ENCODE measurements at places on chromosomes 7 and 10. TPM values are rescaled to one million over a fixed set of nuclear protein-coding genes. Genes with fewer than 3 reads are reported as not detected.

The MBL2 gene
- total RNA-seq = not detected

DNA sequence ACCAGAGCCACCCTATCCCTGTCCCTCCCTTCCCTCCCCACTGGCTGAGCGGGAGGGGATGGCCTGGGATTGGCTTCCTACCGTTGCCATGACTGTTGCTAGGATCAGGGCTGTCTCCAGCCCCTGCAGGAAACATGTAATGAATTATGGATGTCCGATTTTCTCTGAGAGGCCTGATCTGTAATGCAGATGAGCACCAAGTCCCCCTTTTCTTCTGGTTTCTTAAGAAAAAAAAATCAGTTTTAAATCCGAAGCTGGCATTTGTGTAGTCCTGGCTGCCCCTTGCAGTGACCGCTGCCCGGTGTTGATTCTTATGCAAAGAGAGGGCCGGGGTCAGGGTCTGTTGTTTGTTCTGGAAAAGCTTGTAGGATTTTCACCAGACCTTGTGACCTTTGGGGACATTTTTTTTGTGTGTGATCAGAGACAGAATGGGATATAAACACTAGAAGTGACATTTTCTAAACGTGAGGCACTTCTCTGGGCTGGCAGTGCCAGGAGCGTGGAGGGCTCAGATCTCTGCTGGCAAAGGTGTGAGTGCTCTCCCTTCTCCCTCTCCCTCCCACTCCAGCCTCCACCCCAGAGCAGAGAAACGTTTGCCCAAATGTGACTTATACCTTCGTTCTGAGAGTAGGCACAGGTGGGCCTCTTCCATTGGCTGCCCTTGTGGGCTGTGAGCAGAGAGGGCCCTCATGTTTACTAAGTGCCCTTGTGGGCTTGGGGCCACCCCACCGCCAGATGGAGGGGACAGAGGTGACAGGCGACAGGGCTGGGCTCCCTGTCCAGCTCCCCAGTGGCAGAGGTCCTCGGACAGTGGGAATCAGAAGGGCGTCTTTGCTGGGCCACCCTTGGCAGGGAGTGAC, 127.5 kb downstream of the DNAJB6 start:
- no peak for DNase-seq
- peaks cover 17% of the 10 kb centered on the region for H3K4me1 ChIP-seq
- no peak overlapping the region for H3K4me3 ChIP-seq
- H3K27me3 ChIP-seq = peaks cover 52% of the 10 kb centered on the region
- H3K27ac ChIP-seq = no peak overlapping the region
- H3K36me3 ChIP-seq = no peaks in the 10 kb centered on the region

DNA sequence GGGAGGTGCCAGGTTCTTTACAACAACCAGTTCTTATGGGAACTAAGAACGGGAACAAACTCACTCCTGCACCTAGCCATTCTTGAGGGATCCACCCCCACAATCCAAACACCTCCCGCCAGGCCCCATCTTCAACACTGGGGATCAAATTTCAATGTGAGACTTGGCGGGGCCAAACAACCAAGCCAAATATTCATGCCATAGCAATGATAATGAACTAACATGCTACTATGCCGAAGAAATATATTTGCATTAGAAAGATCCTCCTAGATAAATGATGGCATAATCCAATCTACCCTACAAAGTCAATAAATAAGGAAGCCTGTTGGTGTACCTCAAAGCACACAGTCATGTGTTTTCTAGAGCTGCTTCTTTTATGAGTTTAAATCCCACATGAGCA, 57.6 kb downstream of the CCDC71L start:
- H3K27ac ChIP-seq = no peak overlapping the region
- H3K4me1 ChIP-seq = no peaks in the 10 kb centered on the region
- H3K27me3 ChIP-seq = no peaks in the 10 kb centered on the region
- no peak for DNase-seq

The CXCL12 gene
- total RNA-seq = not detected

The SHOC2 gene
- 33.5 TPM for total RNA-seq

DNA sequence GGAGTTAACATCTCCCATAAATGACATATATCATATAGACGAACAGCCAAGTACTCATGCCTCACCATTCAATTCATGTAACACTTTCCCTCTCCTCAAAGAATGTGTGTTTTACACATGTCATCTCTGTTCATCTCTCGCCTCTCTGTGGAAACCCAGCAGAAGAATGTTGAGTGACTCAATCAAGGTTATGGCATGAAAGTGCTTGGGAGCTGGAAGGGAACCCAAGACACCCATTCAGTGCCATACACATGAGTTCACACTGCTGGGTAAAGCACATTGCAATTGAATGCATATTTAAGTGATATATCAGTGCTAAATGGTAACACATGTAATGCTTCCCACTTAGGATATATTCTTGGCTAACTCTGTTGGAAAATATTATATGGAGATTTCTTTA, 322.9 kb downstream of the PTEN start:
- H3K4me1 ChIP-seq = no peaks in the 10 kb centered on the region
- DNase-seq = no peak
- no peaks in the 10 kb centered on the region for H3K36me3 ChIP-seq
- no peak overlapping the region for H3K4me3 ChIP-seq

GRCh38 chr10:124622866-124623536, 121.2 kb downstream of the FAM53B start:
- no peak overlapping the region for H3K27ac ChIP-seq
- H3K36me3 ChIP-seq = no peaks in the 10 kb centered on the region
- H3K4me3 ChIP-seq = no peak overlapping the region
- DNase-seq = no peak

DNA sequence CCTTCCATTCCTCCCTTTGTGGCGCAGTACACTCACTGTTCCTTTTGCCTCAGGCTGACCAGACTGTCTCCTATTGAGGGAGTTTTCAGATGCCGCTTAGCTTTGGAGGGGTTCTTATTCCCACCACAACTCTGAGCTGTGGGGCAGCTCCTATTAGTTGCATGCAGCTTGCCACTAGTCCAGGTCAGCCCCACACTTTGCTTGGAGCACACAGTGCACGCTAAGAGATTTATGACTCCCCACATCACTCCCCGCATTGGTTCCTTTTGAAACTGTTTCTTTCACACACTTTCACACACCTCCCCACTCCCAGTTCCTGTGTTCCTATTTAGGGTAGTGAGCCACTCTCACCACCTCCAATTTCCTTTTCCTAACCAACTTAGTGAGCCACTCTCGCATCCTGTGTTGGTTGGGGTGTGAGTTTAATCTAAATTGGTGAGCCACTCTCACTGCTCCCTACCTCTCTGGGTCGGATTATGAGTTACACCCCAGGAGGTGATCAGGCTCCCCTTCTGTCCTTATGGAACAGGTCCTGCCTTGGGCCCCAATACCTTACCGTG, 10.4 kb upstream of the ZNF485 start:
- no peak overlapping the region for H3K27ac ChIP-seq
- no peaks in the 10 kb centered on the region for H3K27me3 ChIP-seq
- no peak for DNase-seq
- H3K4me3 ChIP-seq = peak overlapping the region; percentile 61
- H3K36me3 ChIP-seq = no peaks in the 10 kb centered on the region
- peaks cover 19% of the 10 kb centered on the region for H3K4me1 ChIP-seq

The MRLN gene
- total RNA-seq = not detected

- H3K36me3 ChIP-seq = no peaks in the 10 kb centered on the region
- no peaks in the 10 kb centered on the region for H3K4me1 ChIP-seq
- no peaks in the 10 kb centered on the region for H3K27me3 ChIP-seq
- H3K4me3 ChIP-seq = no peak overlapping the region
These were observed 6.5 kb upstream of the SNX10 start for GRCh38 chr7:26284995-26285632.

DNA sequence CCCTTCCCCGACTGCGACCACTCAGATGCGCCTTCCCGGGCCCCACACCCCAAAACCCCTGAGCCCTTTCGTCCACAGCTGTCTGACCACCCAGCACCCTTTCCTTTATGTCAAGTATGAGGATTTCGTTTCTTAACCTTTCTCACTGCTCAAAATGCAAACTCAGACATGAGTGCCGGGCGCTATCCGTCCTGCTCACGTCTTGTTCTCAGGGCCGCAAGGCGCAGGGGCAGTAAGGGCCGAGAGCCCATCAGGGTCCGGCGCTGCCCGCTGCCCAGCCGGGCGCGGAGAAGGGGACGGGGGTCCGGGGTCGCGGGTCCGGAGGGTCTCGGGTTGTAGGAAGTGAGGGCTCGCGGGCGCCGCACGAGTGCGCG, 670 bp upstream of the RBM33 start:
- peaks cover 19% of the 10 kb centered on the region for H3K4me1 ChIP-seq
- peak overlapping the region; percentile 83 for H3K4me3 ChIP-seq
- DNase-seq = no peak
- H3K27me3 ChIP-seq = no peaks in the 10 kb centered on the region

DNA sequence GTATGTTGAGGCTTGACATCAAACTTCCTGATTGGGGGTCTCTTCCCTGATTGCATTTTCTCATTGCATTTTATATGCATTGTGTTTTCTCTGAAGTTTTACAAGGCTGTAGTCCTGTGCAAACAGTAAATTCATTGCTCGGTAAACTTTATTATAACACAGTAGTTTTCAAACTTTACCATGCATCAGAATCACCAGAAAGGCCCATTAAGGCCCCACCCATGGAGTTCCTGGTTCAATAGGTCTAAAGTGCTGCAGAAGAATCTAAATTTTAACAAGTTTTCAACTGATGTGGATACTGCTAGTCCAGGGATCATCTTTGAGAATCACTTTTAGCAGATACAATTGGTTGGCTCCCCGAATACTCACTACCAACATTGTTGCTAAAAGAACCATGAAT, 634.7 kb upstream of the LRRTM3 start:
- no peaks in the 10 kb centered on the region for H3K27me3 ChIP-seq
- no peaks in the 10 kb centered on the region for H3K36me3 ChIP-seq
- H3K27ac ChIP-seq = no peak overlapping the region
- H3K4me3 ChIP-seq = no peak overlapping the region

- DNase-seq = no peak
- no peaks in the 10 kb centered on the region for H3K27me3 ChIP-seq
- no peak overlapping the region for H3K4me3 ChIP-seq
- H3K27ac ChIP-seq = no peak overlapping the region
These were observed 155.6 kb upstream of the AGR3 start for GRCh38 chr7:17037356-17037755.

- no peak overlapping the region for H3K27ac ChIP-seq
- no peaks in the 10 kb centered on the region for H3K27me3 ChIP-seq
- no peaks in the 10 kb centered on the region for H3K36me3 ChIP-seq
- DNase-seq = no peak
These were observed 282.8 kb downstream of the GPR158 start for GRCh38 chr10:25457552-25457951.

The DRGX gene
- not detected for total RNA-seq

The AVL9 gene
- 86.1 TPM for total RNA-seq

DNA sequence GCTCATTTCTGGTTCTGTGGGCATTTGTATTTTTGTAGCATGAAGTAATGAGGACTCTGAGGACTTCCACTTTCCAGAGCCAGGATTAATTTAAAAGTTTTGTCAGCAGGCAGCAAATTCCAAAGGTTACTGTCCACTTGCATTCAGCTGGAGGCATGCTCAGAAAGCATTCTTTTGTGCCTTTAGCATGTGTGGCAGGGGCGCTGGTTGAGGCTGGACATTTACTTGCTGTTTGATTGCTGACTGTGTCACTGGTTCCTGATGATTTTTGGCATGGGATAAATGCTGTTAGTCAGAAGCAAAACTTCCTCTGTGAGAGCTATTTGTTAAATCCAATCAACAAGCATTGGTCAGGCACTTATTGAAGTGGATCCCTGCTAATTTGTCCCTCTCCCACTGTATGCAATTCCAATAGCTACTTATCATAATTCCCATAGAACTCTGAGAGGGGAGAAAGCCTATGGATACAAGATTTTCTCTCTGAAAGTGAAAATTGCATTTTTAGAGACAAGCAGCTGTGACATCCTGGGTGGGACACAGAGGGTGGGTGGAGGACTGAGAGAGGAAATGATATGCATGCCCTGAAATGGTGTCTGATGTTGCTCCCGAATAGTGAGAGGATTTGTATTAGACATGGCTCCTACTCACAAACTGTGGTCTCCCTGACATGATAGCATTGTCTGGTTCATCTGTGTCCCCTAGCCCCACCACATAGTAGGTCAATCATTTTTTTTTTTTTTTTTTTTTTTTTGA, 161.2 kb upstream of the WDR11 start:
- no peak overlapping the region for H3K4me3 ChIP-seq
- no peaks in the 10 kb centered on the region for H3K4me1 ChIP-seq
- H3K27ac ChIP-seq = no peak overlapping the region
- no peaks in the 10 kb centered on the region for H3K27me3 ChIP-seq

- no peak for DNase-seq
- H3K27ac ChIP-seq = no peak overlapping the region
- no peaks in the 10 kb centered on the region for H3K36me3 ChIP-seq
- H3K4me1 ChIP-seq = peaks cover 49% of the 10 kb centered on the region
- no peaks in the 10 kb centered on the region for H3K27me3 ChIP-seq
These were observed 298.4 kb downstream of the CCDC3 start for GRCh38 chr10:12703126-12703525.

DNA sequence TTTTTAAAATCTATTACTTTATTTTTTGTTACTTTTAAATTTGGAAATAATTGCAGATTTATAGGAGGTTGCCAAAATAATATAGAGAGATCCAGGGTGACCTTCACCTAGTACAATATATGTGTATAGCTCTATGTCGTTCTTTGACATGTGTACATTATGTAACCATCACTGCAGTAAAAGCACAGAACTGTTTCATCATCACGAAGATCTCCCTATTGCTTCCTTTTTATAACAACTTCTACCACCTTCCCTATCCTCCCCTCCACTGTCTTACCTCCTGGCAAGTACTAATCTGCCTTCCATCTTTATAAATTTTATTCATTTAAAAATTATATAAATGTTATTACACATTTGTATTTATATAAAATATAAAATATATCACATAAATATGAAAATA, 251.0 kb downstream of the AUTS2 start:
- no peaks in the 10 kb centered on the region for H3K27me3 ChIP-seq
- DNase-seq = no peak
- no peak overlapping the region for H3K27ac ChIP-seq
- no peak overlapping the region for H3K4me3 ChIP-seq

GRCh38 chr10:96584035-96584434, 2.8 kb downstream of the TM9SF3 start:
- H3K4me1 ChIP-seq = peaks cover 20% of the 10 kb centered on the region
- H3K27me3 ChIP-seq = no peaks in the 10 kb centered on the region
- H3K27ac ChIP-seq = no peak overlapping the region
- H3K36me3 ChIP-seq = peaks cover 39% of the 10 kb centered on the region
- DNase-seq = no peak

All from Calu3 (cell line).